Fibroblast of lung (primary cell): ENCODE measurements at places on chromosomes 4 and X.

DNA sequence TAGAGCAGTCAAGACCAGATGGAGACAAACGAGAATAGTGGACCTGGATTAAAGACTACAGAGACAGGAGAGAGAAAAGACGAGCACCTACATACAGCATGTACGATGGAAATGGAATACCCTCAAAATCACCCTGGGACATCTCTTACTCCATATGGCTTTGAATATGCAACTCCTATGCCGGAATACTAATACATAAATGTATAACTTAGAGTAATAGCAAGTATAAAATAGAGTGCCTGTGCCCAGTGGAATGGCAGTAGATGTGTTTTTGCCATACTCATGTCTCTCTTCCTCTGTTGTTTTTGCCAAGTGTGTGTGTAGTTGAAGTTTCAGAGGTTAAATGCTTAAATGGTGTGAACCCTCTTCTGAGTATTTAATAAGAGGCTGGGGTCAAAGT is 39.8 kb upstream of the LIMCH1 start:
- DNase-seq, result no peak

DNA sequence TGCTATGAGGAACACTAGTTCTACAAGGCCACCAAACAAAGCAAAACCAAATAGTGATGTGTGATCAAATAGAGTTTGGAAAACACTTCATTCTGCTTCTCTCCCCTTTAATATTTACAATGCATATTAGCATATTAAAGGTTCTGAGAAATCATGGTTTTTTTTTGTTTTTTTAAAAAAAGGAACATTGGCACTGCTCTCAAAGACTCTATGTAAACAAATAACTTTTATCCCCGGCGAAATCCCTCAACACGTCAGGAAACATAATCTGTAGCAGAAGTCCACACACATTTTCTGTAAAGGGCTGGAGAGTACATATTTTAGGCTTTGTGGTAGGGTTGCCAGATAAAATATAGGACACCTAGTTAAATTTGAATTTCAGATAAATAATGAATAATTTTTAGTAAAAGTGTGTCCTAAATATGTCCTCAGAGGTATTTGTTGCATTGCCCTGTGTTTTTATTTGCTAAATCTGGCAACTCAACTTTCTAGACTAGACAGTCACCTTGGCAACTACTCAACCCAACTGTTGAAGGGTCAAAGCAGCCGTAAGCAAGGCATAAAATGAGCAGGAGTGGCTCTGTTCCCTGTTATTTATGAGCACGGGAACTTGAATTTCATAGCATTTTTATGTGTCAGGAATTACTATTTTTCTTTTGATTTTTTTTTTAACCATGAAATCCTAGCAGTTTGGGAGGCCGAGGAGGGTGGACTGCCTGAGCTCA is 8.6 kb downstream of the SPATA4 start:
- peak; percentile 72 for DNase-seq

DNA sequence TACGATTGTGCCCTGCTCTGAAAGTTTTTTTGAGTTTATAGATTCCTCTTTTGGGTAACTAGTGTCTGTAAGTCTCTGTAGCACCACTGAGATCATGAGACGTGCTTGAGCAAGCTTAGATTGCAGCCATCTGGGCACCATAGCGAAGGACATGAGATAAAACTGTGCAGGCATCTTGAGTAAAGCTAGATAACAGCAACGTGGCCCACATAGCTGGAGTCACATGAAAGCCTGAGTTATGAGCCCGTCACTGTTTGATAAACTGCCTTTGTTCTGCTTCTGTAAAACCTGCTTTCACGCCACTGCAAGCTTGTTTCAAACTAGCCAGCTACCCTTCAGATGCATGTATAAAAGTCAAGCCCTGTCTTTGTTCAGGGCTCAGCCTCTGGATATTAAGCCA is 359.1 kb upstream of the CXorf51A start:
- no peak for DNase-seq

- no peak for DNase-seq
Observed at GRCh38 chr4:159416073-159416472, 313.2 kb downstream of the RAPGEF2 start.

DNA sequence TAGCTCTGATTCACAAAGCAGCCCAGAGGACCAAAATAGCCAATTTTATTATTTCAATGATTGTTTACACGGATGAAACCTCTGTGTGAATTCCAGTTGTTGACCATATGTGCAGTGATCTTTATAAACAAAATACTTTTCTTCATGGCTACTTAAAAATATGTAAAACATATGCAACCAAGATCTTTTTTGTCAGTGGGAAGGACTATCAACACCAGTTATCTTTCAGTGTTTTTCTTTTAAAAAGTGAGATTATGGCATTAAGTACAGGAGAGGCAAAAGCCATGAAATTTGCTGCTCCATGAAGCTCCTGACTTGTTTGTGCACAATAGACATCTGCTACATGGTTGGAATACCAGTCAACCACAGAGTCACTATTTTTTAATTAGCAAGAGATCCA is 184.4 kb downstream of the DKK2 start:
- no peak for DNase-seq

DNA sequence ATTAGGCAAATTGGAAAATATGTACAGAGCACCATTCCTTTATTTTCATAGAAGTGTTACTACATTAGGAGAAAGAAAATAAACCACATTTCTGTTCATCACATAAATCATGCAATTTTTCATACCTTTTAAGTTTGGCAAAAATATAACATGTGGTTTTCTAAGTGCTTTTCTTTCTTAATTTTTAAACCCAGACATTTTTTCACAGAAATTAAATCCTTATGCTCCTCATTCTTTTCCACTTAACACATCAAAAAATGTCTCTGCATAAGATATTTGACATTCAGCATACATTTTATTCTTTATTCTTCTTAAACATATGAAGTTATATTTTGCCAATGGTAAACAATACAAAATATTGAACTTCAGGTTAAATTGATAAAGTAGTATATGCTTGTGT is 826.6 kb upstream of the SLIT2 start:
- DNase-seq, result no peak

GRCh38 chrX:70454441-70455365 is 10.1 kb downstream of the DLG3 start:
- peak; percentile 43 for DNase-seq

- peak; percentile 90 for DNase-seq
Observed at GRCh38 chr4:105092356-105092755, 54.3 kb upstream of the TET2 start.

DNA sequence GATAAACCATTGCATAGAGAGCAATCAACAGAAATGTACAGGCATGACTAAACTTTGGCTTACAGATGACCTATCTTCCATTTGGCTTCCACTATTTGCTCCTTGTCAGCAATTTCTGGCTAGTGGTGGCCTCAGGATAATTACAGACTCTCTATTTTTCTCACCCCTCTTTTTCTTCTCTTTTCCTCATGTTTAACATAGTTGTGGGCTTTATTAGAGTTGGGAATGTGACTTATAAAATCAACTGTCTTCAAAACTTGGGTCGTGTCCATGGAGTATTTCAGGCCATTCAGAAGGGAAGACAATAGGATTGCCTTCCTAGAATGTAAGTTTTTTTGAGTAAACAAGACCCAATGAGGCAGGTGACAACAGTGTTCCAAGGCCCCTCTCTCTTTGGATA is 236.2 kb downstream of the FRAS1 start:
- DNase-seq, result peak; percentile 63

GRCh38 chr4:150782311-150782710 is 200.4 kb downstream of the MAB21L2 start:
- DNase-seq, result peak; percentile 20

DNA sequence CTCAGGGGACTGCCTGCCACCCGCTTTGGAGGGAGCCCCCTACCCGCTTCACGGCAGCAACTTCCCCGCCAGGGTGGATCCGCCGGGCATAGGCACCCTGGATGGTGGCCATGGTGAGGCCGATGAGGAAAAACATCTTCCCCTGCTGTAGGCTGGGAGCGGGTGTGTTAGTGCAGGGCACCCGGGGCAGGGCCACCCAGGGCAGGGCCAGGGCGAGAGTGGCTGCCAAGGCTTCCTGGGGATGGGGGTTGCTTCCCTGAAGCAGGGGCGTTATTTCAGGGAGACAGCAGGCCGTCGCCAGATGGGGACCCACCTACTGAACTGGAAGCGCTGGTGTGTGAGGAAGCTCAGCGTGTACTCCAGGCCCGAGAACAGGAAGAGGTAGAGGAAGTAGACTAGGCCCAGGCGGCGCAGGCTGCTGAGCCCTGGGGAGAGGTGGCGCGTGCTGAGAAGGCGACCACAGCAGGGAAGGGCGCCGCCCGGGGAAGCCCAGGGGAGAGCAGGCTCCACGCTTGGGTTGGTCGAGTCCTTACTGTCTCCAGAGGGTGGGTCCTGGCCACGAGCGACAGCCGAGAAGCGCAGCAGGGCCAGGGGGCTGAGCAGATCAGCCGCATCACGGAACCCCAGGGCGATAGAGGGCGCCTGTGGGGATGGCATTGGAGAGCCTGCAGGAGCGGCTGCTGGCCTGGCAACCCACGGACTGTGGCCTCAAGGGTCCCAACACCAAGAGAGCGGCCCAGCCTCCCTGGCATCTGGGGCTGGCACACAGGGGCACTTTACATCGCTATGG is 31.5 kb downstream of the NOP14 start:
- no peak for DNase-seq
